Myometrial cell (primary cell): ENCODE measurements at places on chromosomes 2 and 18. TPM values are rescaled to one million over a fixed set of nuclear protein-coding genes. Genes with fewer than 3 reads are reported as not detected.

The UCN gene
- total RNA-seq, result not detected in 2 replicates

The AGAP1 gene
- total RNA-seq, result 3.2 and 5.8 TPM in 2 replicates

The POMC gene
- 4.1 and 4.3 TPM in 2 replicates for total RNA-seq

The MAPK4 gene
- not detected in 2 replicates for total RNA-seq

The VWC2L gene
- total RNA-seq, result not detected in 2 replicates

The TCF23 gene
- not detected in 2 replicates for total RNA-seq

The SERPINB11 gene
- not detected in 2 replicates for total RNA-seq

The NEU2 gene
- not detected in 2 replicates for total RNA-seq

The CIB4 gene
- total RNA-seq, result not detected in 2 replicates

The CDK5R2 gene
- 0.71 TPM in 1 of 2 replicates, not detected in the other for total RNA-seq

The AGFG1 gene
- total RNA-seq, result 67.7 and 71.4 TPM in 2 replicates
